ENCODE measurements at places on chromosomes 13 and 19. TPM values are rescaled to one million over a fixed set of nuclear protein-coding genes. Genes with fewer than 3 reads are reported as not detected.

The THSD8 gene
- total RNA-seq = 22.7 TPM

- DNase-seq = no peak
These were observed 7.3 kb upstream of the SOX1 start for GRCh38 chr13:112059457-112060281.

The ZNF135 gene
- 17.3 TPM for total RNA-seq

- no peak for DNase-seq
These were observed 12.1 kb downstream of the IQCN start for GRCh38 chr19:18262144-18262543.

The MEDAG gene
- total RNA-seq = not detected

GRCh38 chr19:50309396-50310125, 19.6 kb downstream of the KCNC3 start:
- no peak for DNase-seq

DNA sequence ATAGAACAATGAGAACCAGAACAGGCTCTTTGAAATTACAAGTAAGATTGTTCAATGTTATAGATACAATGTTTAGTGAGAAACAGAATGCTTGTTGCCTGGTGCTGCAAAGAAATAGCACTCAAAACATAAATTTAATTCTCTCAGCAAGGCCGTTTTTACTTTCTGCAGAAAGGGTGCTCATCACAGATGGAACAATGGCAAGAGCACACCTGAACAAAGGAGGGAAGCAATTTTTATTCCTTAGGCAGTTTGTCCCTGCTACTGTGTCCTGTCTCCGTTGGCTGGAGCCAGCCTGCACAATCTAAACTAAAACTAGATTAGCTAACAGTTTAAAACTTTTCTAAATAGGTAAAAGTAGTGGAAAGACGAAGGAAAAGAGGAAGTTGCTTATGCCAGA, 10.4 kb upstream of the ZNF8 start:
- no peak for DNase-seq

Data from progenitor cell of endocrine pancreas (in vitro differentiated cells).